Inflammatory macrophage (primary cell): ENCODE measurements at places on chromosomes 16 and 17.

GRCh38 chr16:50407351-50407750 lies 38.6 kb upstream of the BRD7 start:
- no peak for DNase-seq

DNA sequence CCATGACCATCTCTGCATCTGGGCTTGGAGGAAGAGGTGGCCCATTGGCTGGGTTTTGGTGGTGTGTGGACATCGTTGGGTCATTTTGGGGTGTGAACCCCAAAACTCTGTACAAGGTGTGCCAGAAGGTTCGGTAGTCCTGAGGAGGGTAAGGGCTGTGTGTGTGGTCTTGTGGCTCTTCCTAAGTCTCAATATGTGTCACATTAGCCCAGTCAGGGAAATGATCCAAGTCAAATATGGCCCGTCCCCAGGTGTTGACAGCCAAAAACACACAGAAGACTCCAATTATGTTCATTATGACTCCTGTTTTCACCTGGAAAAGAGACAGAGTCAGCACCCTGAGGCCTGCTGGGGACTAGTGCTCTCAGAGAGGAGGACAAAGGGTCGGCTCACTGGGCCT lies 27.1 kb downstream of the SLC13A5 start:
- no peak for DNase-seq

GRCh38 chr17:63555500-63556156 lies 5.4 kb downstream of the DCAF7 start:
- peak; percentile 17 for DNase-seq

- DNase-seq: peak; percentile 82
These were observed 30.4 kb downstream of the COX4I1 start for GRCh38 chr16:85829751-85830445.
